ENCODE measurements at places on chromosomes 16 and 17.

- DNase-seq, result no peak
Measured at GRCh38 chr17:1385861-1386260, 14.2 kb downstream of the YWHAE start.

- no peak for DNase-seq
Measured at GRCh38 chr17:1861391-1862010, 31.7 kb downstream of the RPA1 start.

DNA sequence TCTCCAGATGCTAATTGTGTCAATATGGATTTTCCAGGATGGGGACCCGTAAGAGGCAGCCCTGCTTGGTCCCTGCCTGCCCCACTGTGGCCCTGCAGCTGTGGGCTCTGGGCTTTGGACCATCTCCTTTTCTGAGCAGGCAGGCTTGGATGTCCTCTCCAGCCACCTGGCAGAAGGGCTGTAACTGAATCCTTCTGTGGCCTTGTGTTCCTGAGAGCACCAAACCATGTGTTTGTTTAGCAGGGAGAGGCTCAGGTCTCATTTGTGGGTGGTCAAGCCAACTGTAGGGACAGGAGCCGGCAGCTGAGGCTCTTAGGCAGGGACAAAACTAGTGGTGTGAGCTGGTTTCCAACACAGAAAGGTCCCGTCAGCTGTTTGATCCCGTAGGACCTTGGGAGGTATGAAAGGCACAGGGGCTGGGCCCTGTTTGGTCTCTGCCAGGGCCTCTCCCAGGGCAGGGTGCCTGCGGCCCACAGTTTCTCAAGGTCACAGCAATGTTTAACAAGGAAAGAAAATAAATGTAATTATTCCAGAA lies 18.5 kb downstream of the SEC14L5 start:
- DNase-seq, result peak; percentile 76

DNA sequence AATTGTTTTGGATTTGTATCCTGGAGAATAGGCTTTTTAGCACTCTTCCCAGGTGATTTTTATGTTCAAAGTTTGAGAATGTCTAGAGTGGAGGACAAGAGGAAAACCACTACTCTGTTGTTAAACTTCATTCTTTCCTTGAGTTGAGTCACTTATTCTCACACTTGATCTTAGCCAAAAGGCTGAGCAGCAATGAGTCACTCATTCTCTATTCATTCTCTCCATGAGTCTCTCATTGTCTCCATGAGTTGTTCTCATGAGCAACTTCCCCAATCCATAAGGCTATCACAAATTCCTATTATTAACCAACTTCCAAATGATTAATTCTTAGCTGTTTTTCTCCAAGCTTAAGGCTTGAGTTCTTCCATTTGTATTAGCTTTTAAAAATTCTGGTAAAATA lies 1393.3 kb downstream of the CDH8 start:
- DNase-seq, result no peak

- DNase-seq, result no peak
Measured at GRCh38 chr16:54143934-54144571, 142.5 kb downstream of the IRX3 start.

GRCh38 chr17:50148226-50149090 lies 2.0 kb downstream of the PPP1R9B start:
- DNase-seq, result peak; percentile 51

GRCh38 chr16:7456211-7456610 lies 123.6 kb downstream of the RBFOX1 start:
- DNase-seq, result no peak

DNA sequence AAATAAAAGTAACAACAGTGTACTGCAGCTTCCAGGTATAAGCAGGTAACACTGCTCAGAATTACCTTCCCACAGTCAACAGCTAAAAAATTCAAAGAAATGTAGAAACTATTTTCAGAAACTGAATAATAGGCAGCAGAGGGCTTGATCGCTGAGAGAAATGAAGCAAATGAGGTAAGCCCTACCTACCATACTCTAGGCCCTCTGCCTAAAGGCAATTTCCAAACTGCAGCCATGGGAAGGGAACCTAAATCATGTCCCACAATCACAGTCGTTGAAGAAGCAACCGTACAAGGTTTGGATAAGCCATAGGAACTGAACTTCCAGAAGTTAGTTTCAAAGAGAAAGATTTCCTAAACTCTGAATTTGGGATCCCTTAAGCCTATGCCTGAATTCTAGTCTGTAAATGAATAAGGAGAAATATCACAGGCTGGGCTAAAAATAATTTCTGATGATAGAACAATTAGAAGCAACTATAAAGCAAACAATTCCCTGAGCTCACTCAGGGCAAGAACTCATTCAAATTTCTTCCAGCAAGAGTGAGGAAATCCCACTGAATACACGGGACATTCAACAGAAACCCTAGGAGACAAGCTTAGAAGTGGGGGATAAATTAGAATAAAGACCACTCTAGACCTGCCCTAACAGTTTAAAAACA lies 24.5 kb downstream of the NCOR1 start:
- no peak for DNase-seq

DNA sequence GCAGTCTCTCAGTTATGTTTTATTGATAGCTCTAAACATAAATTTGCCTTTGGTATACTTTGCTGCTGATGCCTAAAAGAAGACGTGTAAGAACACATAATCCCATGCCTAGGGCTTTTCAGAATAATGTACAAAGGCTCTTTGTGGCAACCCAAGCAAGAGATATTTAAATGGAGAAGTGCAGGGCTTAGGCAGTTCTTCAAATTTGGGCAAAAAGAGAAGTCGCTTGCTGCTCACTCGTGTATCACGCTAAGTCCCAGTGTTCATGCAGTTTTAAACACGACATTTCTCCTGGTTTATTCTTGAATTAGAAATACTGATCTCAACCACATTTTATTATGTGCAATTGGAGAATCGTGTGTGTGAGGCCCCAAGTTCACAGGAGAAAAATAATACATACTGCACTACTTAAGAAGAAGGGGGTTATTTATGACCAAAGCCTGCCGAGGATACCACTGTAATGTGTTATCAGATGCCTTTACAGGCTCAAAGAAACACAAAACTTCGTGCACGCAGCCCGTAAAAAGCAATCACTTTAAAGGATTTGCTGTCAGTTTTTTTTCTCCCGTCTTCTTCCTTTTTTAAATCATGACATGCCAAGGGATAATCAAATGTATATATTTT lies 22.5 kb upstream of the IRX6 start:
- DNase-seq, result no peak

- peak; percentile 98 for DNase-seq
Measured at GRCh38 chr16:30609926-30610839, at the start of gene ZNF689. ZNF689 (minus strand) TSS chr16:30610389; CDS start chr16:30610041, 348 bp downstream.

GRCh38 chr17:8162233-8162996 lies at the start of gene VAMP2:
VAMP2 (minus strand) TSS chr17:8162948; CDS start chr17:8162879, 69 bp downstream.
- no peak for DNase-seq

- DNase-seq, result no peak
Measured at GRCh38 chr16:53378138-53378537, 56.1 kb upstream of the RBL2 start.

Data from HepG2 (cell line).